ENCODE measurements at places on chromosomes 12 and 14.

- DNase-seq, result peak; percentile 69
These were observed at the start of gene CHST11 for GRCh38 chr12:104456417-104456949. Gene CHST11 (plus strand): TSS chr12:104456948.

GRCh38 chr14:87158283-87158682 is 834.7 kb downstream of the GALC start:
- DNase-seq, result no peak

DNA sequence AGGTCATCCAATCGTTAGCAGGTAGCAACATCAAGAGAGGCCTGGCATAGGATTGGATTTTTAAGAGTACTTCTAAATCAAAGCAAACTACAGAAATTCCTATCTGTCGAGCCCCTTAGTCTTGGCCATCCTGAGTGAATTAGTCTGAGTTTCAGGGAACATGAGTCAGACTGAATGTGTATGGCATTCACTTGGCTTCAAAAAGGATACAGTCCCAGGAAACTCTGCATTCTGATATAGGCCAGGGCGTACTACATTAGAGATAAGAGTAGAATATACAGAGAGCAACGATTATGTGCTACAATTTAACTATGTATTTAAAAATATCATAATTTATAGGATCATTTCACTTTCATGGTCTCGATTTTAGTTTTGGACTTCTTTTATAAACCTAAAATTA is 242.2 kb downstream of the SOX5 start:
- DNase-seq, result no peak

- DNase-seq, result no peak
These were observed 25.0 kb downstream of the JAG2 start for GRCh38 chr14:105143451-105144025.

- no peak for DNase-seq
These were observed 9.1 kb upstream of the EMP1 start for GRCh38 chr12:13187399-13187798.

DNA sequence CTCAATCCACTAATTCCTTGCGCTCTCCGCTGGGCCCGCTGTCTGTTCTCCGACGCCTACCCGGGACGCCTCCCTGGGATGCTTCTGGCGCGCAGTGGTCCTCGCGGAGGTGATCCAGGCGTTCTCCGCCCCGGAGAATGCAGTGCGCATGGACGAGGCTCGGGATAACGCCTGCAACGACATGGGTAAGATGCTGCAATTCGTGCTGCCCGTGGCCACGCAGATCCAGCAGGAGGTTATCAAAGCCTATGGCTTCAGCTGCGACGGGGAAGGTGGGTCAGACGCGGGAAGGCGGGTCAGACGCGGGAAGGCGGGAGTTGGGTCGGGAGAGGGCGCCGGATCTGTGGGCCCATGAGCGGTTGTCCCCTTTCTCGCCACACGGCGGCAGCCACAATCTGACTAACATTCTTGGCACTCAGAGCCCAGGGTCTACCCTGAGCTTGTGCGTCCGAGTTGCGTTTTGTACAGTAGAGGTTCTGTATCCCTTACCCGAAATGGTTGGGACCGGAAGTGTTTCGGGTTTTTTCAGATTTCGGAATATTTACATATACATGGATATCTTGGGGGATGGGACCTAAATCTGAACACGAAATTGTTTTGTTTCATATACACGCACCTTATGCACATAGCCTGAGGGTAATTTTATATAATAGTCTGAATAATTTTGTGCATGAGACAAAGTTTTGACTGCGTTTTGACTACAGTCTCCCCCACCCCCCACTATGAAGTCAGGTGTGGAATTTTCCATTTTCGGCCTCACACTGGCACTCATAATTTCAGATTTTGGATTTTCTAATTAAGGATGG is 762 bp downstream of the C12orf57 start:
- DNase-seq, result peak; percentile 84

DNA sequence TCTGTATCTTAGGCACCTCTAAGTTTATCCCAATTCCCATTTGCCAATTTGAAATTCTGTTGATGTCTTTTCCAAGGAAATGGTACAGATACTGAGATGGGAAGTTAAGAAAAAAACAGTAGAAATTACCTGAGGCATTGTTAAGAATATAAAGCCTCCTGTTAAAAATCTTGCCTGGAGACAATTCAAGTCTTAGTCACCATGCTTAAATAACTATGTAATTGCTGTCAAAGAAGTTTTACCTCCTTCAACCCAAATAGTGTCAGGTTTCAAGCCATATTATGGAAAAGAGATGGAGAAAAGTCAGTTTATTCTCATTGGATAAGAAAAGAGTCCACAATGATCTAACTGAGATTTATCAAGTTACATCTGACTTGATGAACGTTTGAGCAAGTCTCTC is 974.7 kb downstream of the GALC start:
- no peak for DNase-seq

DNA sequence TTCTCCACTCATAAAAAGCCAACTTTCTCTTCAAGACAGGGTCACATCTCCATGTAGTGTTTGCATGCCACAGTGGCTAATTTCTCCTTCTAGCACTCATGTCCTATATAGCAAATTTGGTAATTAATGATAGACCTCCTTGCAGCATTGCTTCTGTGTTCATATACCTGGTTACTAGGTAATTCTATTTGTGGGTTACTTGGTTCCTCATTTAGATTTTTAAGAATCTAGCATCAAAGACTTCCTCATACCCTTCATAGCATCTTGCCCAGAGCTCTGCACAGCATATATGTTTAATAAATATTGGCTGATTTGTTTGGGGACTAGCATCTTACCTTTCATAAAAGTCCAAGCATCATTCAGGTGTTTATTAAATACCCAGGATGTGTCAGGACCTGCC is 152.1 kb downstream of the DUSP6 start:
- no peak for DNase-seq

DNA sequence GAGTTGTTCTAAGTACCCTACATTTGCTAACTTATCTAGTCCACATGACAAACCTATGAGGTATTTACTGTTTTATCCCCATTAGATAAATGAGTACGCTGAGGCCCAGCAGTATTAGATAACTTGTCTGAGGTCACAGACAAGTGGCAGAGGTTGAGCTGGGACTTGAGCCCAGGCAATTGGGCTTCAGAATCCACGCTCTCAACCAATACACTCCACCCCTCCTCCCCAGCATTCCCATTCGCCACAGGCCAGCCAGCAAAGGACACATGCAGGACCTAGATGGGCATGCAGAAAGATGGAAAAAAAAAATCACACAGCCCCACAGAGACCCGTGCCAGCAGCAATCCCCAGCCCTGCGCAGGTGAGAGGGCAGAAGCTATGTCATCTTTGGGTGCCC is 12.4 kb downstream of the HDAC7 start:
- no peak for DNase-seq

DNA sequence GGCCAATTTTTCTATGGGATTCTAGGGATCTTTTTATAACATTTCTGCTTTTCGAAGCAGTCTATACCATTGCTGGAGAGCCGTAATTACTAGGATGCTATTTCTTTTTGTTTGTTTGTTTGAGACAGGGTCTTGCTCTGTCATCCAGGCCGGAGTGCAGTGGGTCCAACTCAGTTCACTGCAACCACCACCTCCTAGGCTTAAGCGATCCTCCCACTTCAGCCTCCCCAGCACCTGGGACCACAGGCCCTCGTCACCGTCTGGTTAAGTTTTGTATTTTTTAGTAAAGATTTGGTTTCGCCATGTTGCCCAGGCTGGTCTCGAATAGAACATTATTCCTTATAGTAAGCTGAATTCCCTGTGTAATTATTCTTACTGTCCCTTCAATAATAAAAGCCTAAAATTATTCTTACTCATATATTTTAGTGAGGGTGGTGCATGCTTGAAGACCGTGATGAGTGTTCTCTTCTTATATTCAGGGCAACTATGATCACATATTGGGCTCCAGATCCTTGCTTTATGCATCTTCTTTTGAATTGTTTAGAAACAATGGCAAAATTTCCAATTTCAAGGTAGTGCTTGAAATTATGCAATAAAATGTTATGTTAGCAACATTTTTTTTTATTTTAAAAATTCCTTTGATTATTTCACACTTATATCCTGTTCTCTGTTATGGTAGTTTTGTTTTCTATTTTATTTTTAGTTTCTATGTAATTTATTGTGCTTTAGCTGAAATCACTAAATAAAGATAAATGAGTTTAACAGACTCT is 66.2 kb downstream of the CRADD start:
- DNase-seq, result no peak

GRCh38 chr12:93524386-93525133 is 47.9 kb upstream of the SOCS2 start:
- DNase-seq, result no peak

DNA sequence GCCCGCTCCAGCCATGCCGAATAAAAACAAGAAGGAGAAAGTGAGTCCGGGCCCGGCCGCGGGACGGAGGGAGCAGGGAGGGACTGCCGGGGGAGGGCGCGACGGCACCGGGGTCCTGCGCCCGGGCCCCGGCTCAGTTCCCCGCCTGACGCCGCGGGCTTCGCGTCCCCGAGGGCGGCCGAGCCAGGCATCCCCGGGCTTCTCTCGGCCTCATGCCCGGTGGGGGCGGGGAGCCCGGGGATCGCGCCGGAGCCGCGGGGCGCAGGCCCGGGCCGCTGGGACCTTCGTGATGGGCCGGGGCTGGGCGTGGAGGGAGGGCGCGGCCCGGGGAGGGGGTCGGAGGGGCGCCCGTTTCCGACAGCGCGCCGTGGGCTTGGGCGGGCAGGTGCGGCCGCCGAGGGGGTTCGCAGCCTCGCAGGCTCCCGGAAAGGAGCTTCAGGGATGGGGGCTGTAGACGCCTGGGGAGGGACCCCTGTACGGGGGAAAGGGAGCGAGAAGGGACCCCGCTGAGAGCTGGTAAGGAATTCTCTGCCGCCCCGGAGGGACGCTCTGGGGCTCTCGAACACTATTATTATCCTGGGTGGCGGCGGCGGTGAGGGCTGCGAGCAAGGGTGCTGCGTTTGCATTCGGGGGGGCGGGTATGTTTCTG is 496 bp downstream of the PPP2R5C start:
- DNase-seq, result peak; percentile 42

GRCh38 chr14:51331486-51332367 is 91.7 kb downstream of the TMX1 start:
- DNase-seq, result no peak

- peak; percentile 10 for DNase-seq
These were observed at the start of gene ADCY6 for GRCh38 chr12:48788854-48789775. Gene ADCY6 (minus strand): TSS chr12:48789089. CDS start chr12:48783434, 5,655 bp downstream.

- DNase-seq, result no peak
These were observed 68.8 kb upstream of the SFSWAP start for GRCh38 chr12:131642101-131642540.

- DNase-seq, result peak; percentile 78
These were observed 31.8 kb upstream of the PLEKHG6 start for GRCh38 chr12:6278439-6279255.

- DNase-seq, result peak; percentile 67
These were observed at the start of gene SELPLG for GRCh38 chr12:108633534-108634248. Gene SELPLG (minus strand): TSS chr12:108633894. CDS start chr12:108624307, 9,587 bp downstream.

DNA sequence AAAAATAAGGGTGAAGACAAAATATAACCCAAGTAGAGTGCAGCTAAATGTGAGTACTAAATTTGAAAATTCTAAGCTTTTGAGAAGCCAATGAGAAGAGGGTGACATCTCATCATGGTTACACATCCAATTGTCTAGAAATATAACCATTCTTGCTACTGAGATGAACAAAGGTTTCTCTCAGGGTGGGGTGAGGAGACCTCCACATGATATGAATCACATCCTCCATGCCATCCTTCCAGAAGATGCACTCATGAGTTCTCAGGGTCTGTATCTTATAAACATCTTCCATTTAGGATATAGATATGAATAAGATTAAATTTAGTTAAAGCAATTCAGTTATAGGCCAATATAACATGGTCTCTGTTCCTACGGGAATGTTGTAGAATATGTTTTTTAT is 38.9 kb upstream of the E2F7 start:
- no peak for DNase-seq
